ENCODE measurements at places on chromosomes 4 and X. TPM values are rescaled to one million over a fixed set of nuclear protein-coding genes. Genes with fewer than 3 reads are reported as not detected.
A peak's percentile ranks its signal among the peaks of the same experiment; 100 is the strongest.

The ZCCHC12 gene
- total RNA-seq = 0.05 TPM

The MTNR1A gene
- total RNA-seq = not detected

GRCh38 chrX:136261321-136261720 is 10.1 kb upstream of the MAP7D3 start:
- DNase-seq = no peak

DNA sequence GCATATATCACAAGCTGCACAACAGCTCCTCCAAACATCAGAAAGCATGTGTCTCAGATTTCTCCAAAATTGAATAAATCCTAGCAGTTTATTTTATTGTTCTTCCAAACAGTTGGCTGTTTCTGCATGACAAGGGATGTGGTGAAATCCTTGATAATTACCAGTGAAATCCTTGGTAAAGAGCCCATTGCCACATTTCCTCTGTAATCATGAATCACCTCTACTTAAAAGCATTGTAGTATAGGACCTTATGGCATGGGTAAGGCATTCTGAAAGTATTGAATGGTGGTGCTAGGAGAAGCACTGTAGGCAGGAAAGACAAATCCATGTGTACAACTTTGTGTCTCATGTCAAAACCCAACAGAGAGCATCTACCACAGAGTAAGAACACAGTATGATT is 135.8 kb upstream of the NDST3 start:
- DNase-seq = no peak

DNA sequence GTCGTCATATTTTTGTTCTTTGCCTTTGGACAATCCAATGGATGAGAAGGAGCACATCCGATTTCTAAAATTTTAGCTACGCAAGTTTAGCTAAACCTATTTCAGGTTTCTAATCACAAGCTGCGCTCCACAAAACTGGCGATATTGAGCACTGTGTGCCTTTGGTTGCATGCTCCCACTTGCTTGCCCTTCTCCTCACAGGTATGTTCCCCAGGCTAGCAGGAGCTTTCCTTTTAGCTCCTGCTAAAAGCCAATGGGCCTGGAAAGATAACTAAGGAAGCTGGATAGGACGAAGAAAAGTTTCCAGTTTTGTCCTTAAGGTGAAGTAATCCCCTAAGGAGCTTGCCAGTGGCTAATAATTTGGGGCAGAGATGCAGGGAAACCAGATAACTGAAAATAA is 975.2 kb downstream of the FSTL5 start:
- DNase-seq = no peak

DNA sequence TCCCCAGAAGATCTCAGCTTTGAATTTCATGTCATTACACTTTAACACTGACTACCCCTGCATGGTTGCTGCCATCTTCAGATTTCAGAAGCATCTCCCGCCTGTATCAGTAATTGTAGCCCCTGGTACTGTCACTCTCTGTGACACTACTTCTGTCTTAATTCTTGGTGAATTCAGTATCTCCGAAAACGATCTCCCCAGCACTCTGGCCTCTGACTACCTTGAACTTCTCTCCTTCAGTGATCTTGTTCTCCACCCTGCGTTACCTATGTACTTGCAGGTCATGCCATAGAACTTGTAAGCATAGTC is 53.8 kb upstream of the ABCG2 start:
- no peak for DNase-seq

GRCh38 chr4:23324021-23324690 is 565.7 kb downstream of the PPARGC1A start:
- peak; percentile 96 for DNase-seq

DNA sequence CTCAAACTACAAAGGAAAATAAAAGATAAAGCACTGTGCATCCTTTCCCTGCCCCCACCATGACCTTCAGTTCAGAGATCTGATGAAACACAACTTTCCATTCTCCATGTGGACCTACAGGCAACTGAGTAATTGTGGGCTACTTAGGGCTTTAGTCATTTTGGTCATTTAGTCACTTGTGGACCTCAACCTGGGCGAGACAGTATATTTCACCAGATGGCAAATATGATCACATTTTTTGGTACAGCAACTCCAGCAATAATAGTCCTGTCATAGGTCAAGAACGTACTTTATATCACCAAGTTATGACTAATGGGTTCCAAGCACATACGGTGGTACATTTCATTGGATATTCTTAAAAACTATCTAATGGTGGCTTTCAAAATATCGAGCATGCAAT is 141.2 kb downstream of the PDGFC start:
- DNase-seq = peak; percentile 88

DNA sequence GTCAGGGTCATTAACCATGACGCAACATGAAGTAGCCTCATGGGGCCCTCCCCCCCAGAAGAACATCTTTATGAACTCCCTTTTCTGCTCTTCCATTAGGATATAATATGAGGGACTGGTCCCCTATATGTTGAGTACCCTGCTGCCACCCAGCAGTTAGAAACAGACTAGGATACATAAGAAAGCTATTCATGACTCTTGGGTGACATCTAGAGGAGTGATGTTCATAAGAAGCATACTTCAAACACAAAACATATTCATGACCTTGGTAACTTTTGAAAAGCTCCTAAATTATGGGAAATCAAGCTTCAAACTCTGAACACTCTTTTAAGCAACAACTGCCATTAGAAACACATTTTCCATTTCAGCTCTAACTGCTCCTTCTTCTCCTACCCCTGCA is 155.2 kb upstream of the SPIN4 start:
- DNase-seq = peak; percentile 55

DNA sequence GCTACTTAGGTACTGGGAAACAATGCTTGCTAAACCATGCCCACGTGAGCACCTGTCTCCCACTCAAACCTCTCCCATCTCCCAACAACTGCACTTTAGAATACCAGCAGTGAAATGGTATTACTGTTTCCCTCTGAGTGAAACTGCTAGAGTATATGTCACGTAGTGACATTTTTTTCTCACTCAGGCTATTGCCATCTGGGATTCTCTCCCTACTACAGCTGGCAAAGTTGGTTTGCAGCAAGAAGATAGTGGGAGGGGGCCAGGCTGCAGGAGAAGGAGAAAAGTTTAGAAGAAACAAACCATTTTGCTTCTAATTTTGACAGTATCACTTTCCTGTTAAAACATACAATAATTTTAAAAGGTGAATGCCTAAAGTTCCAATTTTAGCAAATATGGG is 358.3 kb downstream of the MAPK10 start:
- no peak for DNase-seq

GRCh38 chr4:70759627-70760026 is 37.9 kb downstream of the RUFY3 start:
- DNase-seq = peak; percentile 15

The LINC00632 gene
- total RNA-seq = 22.6 TPM

The ABCG2 gene
- 11.9 TPM for total RNA-seq

DNA sequence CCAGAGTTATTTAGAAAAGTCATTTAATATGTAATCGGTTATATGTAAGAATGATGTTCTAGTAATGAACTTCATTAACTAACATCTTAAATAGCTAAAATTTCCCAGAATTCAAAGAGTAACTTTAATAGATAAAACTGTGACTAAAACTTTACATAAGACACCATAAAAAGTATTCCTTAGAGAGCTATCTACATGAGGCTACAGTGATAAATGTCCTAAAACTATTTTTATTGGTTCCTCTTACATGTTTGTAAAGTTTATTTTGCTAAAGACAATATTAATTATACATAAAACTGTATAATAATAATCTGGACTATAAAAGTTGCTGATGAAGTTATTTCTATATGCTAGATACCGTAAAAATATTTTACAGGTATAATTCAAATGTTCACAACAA is 897.7 kb upstream of the EPHA5 start:
- no peak for DNase-seq

The CPLX1 gene
- total RNA-seq = not detected

- peak; percentile 4 for DNase-seq
These were observed 1.9 kb downstream of the SEC24D start for GRCh38 chr4:118834070-118834469.

GRCh38 chr4:4524364-4524763 is 17.5 kb downstream of the STX18 start:
- DNase-seq = peak; percentile 23

The MTTP gene
- 0.22 TPM for total RNA-seq

DNA sequence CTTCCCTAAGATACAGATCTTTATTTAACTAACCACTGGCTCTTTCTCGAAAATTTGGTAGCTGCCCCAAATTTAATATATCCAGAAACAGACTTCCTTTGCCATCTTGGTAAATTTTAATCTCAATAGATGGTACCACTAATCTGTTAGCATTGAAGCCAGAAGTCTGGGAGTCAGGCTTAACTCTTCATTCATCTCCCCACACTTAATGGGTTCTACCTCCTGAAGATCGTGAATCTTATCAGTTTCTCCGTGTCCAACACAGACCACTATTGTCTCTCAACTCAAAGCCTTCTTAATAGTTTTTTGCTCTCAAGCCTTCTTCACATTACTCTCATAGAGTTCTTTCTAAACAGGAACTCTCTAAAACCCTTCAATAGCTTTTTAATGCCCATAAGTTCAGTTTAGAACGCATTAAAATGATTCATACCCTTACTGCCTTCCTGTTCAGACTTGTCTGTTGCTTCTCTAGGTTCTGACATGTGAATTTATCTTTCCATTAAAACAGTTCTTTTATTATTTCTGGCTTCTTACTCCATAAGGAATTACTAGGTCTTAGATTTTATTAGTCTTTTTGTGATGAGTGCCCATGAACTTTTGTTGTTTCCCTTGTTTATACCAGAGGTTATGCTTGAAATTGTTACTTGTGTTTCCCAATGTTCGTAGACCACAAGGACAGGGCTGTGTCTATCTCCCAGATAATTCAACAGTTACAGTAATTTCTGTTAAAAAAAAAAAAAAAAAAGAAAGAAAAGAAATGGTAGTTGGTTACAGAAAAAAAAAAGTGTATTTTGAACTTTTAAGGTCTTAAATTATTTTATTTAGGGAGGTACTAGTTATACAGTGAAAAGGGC is 54.7 kb downstream of the SMARCAD1 start:
- DNase-seq = no peak

DNA sequence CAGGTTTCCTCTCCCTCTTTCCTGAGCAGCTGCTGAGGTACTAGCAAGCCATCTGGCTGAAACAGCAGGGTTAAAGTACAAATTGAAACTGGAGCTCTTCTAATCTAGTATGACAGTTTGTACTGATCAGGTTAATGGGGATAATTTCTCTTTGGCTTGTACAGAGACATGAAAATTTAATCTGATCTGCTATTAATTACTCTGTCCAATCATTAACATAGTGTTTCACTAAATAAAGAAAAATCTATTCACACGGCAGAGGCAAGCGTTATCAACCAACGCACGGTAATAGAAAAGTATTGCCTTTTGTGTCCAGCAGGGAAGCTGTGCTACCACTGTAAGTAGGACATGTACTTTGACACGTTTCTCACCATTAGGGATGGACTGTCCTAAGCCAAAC is 71.1 kb downstream of the IGSF1 start:
- DNase-seq = no peak

- DNase-seq = no peak
These were observed 5.6 kb upstream of the KLHL2 start for GRCh38 chr4:165201806-165202205.

DNA sequence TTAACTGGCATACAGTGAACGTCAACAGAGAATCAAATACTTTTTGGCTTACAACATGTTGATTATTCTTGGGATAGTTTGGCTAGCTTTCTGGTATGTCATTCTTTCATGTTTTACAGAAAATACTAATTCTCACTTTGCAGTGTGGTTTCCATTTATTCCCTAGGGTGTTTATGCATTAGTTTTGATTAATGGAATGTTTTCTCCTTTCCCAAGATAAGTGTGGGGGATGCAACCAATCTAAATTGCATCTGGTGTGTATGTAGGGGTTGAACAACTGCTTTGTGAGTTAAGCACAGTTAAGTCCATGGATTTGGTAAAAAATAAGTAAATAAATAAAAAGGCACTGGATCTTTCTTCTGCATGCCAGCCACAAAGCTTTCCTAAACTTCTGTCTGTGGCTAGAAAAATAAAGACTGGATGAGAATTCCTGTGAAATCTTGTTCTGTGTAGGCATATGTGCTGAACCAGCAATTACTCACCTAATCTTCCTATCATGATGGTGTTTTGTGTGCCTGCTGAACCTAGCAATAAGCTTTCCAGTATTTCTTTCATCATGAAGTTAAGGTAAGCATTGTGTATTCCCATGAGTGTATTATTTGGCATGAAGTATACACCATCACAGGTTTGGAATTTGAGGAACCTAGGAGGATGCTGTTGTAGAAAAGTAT is 50.6 kb upstream of the TENM3 start:
- peak; percentile 63 for DNase-seq

- no peak for DNase-seq
These were observed 240.4 kb upstream of the PGRMC2 start for GRCh38 chr4:128527946-128528576.

GRCh38 chr4:119671205-119671604 is 42.6 kb upstream of the PDE5A start:
- DNase-seq = peak; percentile 50

GRCh38 chr4:47031751-47032404 is 511 bp downstream of the GABRB1 start:
- peak; percentile 28 for DNase-seq

- DNase-seq = no peak
These were observed 80.5 kb downstream of the CASP3 start for GRCh38 chr4:184568770-184569169.

DNA sequence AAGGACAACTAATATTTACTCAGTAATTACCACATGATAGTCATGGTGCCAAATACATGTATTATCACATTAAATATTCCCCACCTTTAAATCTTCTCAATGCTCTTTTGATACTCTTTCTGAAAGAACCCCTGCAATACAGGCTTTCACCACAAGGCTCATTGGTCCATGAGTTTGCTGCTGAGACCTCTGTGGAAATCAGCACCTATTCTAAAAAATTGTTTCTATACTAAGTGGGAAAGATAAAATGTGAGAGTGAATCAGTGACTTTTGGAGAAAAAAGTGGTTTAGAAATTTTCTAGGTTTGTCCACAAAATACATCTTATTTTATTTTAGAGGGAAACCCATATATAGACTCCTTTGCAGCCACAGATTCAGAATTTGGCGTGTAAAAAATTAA is 257.3 kb downstream of the ZIC3 start:
- DNase-seq = no peak

DNA sequence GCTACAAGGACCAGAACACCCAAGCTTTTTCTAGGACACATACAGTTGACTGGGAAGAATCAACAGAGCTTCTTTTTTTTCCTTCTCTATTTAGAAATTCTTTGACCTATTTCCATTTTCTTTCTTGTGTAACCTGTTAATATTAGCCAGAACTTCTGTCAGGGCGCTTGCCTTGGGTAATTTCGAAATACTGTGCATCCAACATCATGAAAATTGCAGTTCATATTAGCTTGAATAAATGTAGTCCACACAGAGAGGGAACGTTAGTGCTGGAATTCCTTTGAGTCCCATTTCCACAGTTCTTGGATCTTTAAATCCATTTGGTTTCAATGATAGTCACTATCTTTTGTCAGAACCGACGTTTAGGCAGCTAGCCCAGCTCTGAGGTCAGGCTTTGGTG is 141.8 kb downstream of the MXRA5 start:
- no peak for DNase-seq

GRCh38 chrX:10607233-10607632 is 13.2 kb downstream of the MID1 start:
- DNase-seq = no peak

GRCh38 chr4:22850055-22850454 is 157.3 kb downstream of the GBA3 start:
- DNase-seq = no peak

- no peak for DNase-seq
These were observed 319.1 kb upstream of the RPS6KA3 start for GRCh38 chrX:20585782-20586181.

The STK26 gene
- 21.3 TPM for total RNA-seq

Measured in M059J (cell line).